ENCODE measurements at places on chromosomes 4 and X. TPM values are rescaled to one million over a fixed set of nuclear protein-coding genes. Genes with fewer than 3 reads are reported as not detected.
A peak's percentile ranks its signal among the peaks of the same experiment; 100 is the strongest.

The CLIC2 gene
- 11.0 TPM for total RNA-seq

DNA sequence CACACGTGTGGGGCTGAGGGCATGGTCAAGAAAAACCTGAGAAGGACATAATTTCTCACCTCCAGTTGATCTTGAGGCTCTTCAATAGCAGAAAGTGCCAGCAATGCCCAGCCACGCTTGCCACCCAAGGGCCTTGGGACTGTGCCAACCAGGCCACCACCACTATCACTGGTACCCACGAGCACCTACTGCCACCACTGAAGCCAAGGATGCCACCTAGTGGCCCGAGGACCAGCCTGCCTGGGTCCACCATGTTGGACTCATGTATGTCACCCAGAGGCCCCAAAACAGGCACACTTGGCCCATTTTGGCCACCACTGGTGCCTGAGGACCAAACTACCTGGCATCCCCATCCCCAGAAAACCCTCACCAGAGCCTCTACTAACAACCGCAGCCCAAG is 191.8 kb downstream of the ADAM29 start:
- no peak for DNase-seq

- DNase-seq, result peak; percentile 81
Measured at GRCh38 chr4:2800691-2801596, 8.1 kb downstream of the SH3BP2 start.

DNA sequence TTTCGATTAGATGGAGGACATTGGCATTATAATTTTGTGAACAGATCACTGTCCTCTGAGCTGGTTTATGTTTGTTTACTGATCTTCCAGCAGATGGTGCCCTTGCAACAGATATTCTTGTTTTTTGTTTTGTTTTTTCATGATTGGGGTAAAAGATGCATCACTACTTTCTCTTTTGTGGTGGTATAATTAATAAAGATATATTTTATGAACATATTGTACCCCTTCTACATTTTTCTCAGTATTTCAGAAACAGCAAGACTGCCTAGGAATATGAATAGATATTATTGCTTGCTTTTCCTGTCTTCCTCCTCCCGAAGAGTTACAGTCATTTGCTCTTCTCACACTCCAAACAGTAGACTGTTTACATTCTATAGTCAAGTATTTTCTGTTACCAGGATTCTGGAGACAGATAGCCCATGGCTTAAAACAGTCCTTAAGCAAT is 905.2 kb downstream of the TRAM1L1 start:
- no peak for DNase-seq

DNA sequence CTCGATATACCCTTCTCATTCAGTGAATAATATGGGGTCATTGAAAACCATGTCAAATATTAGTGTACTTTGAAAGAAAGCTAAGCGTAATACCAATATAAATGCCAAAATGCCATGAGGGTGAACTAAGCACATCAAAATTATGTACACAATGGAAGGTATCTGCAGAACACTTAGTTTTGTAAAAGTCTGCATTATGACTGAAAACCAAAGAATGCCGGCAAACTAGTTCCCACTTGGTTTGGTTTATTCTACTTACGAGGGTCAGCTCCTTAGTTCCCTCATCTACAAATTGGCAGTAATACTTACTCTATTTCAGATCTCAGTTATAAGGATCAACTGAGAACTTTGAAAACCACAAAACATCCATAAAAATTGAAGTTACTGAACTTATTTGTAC is 27.3 kb downstream of the RPS6KA6 start:
- DNase-seq, result no peak

- DNase-seq, result no peak
Measured at GRCh38 chrX:134115270-134115669, 121.7 kb upstream of the CCDC160 start.
